ENCODE measurements at places on chromosomes 2 and 18.

DNA sequence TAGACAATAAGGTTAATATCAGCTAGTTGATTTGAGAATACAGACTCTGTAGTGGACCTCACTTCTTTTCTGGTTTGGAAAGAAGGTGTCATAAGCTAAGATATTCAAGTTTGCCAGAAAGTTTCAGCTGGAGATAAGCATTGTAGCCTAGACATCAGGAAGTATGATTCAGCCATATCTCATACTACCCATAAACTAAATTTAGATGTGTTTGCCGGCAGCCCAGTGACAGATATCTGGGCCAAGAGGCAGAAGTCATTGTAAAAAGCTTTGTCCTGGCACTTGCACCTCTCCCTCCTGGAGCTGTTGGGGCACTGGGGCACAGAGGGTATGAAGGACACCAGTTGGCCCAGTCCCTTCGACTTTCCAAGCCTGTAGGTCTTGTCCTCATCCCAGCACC is 128.0 kb downstream of the EPHA4 start:
- DNase-seq = no peak

GRCh38 chr18:46705521-46705920 is 48.5 kb upstream of the LOXHD1 start:
- DNase-seq = no peak

- no peak for DNase-seq
Measured at GRCh38 chr2:40127890-40128557, 323.9 kb downstream of the SLC8A1 start.

DNA sequence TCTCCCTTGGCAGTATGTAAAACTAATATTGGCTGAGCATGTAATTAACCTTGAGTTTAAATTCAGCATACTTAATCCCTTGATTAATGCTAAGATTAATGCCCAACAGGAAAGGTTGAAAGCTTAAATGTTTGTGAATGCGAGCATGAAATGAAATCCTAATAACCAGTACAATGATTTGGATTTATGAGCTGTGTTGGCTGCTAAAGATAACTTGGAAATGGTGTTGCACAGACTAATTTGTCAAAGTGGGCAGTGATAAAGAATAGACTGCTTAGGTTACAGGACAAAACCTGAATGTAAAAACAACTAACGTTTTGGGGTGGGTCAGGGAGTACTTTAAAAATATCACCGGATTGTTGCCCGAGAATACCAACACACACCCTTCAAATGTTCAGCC is 70.6 kb downstream of the MGAT5 start:
- DNase-seq = no peak

- DNase-seq = no peak
Measured at GRCh38 chr18:69250305-69251151, 150.2 kb upstream of the DOK6 start.

DNA sequence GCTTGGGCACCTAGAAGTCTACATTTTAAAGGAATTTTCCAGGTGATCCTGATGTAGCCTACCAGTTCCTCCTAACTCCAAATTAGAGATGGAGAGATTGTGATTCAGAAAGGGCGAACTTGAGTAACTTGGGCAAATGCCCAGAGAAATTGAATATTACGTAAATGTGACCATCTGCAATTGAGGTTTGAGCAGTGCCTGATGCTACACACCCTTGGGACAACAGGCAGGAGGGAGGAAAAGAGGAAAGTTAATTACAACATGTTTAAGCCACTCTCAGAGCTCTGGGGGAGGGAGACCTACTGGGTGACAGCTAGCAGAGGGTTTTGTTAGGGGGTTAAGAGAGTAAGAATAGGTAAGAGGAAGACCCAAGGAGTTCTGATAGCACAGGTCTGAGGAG is 208.9 kb downstream of the LPIN1 start:
- no peak for DNase-seq

DNA sequence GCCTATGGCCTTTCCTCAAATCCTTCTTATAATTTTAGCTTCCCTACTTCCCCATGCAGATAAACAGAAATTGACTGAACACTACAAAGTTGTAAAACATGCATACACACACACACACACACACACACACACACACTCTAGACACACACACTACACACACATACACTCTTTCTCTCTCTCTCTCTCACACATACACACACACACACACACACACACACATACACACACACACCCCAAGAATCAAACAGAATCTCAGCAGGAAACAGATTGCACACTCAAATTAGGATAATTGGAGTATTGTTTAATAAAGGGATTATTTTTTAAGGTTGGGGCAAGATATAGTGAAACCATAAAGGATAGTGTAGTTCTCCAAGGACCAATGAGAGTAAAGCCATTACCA is 152.2 kb upstream of the SP5 start:
- DNase-seq = no peak

DNA sequence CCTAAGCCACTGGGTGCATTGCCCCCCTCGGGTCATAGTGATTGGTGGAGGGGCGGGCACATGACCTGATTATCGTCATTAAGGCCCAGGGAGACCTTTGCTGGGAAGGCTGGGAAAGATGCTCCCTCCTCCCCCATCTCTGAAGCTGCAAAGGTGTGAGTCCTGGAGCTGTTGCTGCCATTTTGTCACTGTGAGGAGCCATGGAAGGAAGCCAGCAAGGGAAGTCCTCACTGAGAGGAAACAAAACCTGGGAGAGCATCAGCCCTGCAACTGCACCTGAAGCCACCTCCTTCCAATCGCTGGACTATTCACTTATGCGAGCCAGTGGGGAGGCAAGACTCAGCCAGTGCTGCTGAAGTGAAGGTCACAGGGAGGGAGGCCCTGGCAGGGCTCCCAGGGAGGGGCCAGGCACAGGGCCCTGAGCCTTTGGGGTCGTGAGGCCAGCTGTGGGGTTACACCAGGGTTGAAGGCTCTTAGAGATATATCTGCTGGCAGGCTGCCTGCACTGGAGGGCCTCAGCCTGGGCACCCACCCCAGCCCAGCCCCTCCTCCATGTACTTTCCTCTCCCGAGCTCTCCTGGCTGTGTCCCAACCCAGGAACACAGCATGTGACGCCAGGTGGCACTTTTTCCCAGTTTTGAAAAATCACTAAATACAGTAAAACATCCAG is 10.7 kb upstream of the FAHD2A start:
- no peak for DNase-seq

- DNase-seq = no peak
Measured at GRCh38 chr2:1563943-1564891, 151.0 kb downstream of the TPO start.
